ENCODE measurements at places on chromosomes 7 and 10.

DNA sequence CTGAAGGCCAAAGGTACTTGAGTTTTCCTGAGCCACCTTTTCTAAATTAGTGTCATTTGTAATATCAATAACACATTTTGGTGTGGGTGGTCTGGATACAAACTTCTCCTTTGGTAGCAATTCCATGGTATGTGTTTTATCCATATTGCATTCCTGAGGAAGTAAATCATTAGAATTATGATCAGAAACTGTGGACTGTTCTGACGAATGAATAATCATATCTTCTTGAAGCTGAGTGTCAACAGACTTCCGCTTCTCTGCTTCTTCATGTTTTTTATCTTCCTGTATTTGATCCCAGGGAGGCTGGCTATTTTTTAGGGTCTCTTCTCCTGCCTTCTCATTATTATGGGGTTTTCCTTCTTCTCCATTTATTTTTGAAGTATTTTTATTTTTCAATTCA, 81.4 kb downstream of the NRBF2 start:
- no peak for DNase-seq

DNA sequence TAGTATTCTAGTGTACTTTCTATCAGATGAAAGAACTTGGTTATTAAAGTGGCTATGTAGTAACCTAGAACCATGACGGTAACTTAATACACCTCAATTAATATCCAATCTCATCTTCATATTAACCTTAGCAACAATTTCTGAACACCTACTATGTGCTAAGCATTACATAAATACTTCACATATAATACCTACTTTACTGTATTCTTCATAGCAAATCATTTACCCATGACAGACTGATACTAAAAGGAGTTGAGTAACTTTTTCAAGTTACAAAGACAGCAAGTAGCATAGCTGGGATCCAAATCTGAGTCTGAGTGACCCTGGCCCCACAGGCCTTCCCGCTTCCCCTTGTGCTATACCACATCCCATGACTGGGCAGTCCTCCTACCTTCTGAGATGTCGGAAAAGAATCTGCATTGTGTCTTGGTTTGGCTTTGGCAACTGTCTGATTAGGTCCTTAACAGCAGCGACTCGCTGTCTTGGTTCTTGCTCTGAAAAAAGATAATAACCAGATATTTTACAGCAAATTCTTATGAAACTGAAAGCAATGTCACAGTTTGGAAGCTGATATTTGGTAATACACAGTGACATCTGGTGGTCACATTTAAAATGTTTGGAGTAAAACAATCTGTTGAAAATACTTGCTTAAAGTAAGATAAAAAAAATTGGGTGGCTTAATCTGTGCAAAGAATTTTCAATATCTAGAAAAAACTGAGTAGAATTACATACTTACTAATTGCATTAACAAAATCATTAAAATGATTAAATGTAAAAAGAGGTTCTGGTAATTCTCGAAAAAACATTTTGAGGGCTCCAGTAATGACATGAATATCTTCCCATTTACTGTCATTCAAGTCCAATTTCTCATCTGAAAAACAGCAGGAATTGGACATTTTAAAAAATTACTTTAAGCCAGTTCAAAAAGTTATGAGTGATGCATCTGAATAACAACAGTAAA, 120.1 kb downstream of the ARHGAP12 start:
- peak; percentile 51 for DNase-seq

DNA sequence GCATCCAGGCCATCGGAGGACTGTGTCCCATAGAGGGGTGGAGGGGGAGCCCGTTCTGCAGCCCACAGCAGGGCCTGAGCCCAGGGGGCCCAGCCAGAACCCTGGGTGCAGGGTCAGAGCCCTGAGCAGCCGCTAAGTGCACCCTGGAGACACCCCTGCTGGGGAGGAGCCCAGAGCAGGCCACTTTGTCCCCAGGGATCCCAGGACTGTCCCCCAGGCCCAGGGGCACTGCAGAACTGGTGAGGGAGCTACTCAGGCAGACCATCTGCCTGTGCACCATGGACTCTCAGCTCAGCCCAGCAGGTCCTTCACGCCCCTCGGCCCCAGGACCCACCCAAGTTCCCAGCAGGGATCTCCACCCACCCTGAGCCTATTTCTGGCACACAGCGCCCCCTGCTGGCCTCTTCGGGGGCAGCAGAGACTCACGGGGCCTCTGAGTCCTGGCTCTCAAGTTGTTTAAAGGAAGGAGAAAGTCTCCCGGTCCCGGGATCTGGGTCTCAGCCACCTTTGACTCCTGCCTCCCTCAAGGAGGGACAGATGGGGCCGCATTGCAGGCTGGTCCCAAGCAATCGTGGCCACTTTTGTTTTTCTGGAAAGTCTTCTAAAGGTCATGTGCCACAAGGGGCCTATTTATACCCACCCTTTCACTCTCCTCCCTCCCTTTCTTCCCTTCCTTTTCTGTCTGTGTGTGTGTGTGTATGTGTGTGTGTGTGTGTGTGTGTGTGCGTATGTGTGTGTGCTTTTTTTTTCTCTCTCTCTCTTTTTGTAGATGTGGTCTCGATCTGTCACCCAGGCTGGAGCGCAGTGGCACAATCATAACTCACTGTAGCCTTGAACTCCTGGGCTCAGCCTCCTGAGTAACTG, 90.3 kb downstream of the MYL10 start:
- peak; percentile 28 for DNase-seq

DNA sequence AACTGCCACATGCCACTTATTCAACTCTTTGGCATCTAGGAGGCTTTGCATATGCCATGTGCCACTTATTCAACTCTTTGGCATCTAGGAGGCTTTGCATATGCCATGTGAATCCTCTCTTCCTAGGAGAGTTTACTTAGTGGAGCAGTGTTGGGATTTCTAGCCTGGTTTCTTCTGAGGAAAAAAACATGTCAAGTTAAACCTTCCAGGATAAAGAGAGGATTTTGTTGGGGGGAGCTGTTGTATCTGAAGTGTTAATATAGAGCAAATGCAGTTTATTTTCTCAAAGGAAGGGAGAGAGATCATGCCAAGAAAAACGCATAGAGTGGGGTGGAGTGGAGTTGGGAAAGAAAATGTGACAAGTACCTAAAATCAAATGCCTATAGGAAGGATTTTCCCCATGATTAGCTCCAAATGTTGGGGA, 91.5 kb downstream of the MCU start:
- DNase-seq = no peak

Measured in NCI-H1694 treated with DMSO at 0.1 percent for 48 hours (cell line).